ENCODE measurements at places on chromosomes 4 and X.

GRCh38 chr4:15188605-15189539, 186.6 kb downstream of the CPEB2 start:
- DNase-seq = no peak

- DNase-seq = no peak
Measured at GRCh38 chr4:77418333-77418732, 187.3 kb upstream of the CXCL13 start.

DNA sequence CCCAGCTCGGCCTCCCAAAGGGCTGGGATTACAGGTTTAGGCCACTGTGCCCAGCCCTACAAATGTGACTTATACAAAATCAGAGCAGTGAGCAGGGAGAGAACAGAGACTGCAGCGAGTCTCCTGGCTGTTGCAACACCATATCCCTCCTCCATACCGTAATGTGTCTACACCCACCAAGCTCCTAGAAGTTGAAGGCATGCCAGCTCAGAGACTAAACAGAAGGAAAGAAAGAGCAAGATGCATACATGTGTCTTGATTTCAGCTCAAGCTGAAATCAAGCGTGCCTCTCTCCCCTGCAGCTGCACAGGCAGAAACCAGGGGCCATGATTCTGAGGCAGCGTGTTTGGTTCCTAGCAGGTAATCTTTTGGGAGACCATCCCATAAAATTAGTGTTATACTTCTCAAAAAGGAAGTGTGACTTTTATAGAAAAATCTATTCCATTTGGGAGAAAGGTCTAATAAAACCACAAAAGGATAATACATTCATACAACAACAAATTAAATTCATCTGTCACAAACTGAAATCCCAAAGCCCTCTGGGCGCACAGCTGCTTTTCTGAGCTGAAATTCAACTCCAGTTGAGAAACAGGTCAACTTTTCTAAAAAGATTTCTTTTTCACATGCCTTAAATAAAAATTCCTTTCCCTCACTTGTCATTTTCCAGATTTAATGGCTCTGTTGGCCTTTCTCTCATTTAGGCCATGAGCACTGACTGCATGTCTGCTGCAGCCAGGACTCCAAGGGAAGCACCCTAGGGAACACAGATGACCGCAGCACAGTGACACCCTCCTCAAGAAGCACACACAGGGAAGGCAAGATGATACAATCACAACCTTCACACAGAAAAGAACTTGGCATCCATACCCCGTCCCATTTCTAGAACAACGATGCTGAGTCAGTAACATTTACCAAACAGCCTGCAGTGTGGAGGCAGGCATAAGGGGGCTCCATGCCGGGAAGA, 34.4 kb downstream of the AFAP1 start:
- DNase-seq = peak; percentile 21

- no peak for DNase-seq
Measured at GRCh38 chrX:68375803-68376202, 57.5 kb downstream of the OPHN1 start.

DNA sequence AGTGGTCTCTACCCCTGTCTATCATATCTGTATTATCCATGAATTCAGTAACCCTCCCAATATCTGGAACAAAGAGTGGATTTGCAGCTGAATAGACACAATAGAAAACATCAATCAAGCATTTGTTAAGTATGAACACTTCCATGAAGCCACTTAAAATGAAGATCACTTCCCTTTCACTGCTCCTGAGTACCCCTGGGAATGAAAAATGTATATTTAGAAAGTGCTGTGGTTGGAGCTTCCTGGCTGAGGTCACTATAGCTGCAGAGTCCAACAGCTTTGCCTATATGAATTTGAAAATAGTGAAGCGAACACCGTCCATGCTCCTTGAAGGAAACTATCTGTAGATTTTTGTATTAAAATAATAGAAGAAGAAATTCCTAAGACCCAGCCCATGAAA, 227.0 kb downstream of the DTHD1 start:
- no peak for DNase-seq

- no peak for DNase-seq
Measured at GRCh38 chrX:130714665-130715064, 188.3 kb downstream of the ENOX2 start.

DNA sequence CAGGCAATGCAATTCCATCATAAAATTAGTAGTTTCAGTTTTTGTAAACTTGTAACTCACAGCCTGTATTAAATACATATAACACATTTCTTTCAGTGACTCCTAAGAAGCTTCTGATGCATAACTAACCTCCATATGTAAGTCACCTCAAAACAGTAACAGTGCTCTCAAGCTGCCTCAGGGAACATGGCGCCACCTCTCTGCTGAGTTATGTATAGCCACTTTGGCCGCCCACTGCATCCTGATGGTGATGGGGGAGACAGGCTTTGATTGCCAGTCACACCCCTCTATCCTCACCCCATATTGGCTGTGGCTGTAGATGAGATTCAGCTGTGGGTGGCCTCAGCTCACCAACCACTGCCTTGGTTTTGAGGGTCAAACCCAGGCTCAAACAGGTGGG, 54.3 kb downstream of the LRBA start:
- no peak for DNase-seq

- DNase-seq = no peak
Measured at GRCh38 chrX:108304210-108304609, 134.0 kb downstream of the COL4A6 start.

- DNase-seq = no peak
Measured at GRCh38 chr4:183408796-183409195, 35.6 kb upstream of the CDKN2AIP start.

- no peak for DNase-seq
Measured at GRCh38 chrX:113906168-113906567, 677.7 kb upstream of the HTR2C start.

GRCh38 chr4:124931050-124931449, 218.5 kb upstream of the ANKRD50 start:
- no peak for DNase-seq

DNA sequence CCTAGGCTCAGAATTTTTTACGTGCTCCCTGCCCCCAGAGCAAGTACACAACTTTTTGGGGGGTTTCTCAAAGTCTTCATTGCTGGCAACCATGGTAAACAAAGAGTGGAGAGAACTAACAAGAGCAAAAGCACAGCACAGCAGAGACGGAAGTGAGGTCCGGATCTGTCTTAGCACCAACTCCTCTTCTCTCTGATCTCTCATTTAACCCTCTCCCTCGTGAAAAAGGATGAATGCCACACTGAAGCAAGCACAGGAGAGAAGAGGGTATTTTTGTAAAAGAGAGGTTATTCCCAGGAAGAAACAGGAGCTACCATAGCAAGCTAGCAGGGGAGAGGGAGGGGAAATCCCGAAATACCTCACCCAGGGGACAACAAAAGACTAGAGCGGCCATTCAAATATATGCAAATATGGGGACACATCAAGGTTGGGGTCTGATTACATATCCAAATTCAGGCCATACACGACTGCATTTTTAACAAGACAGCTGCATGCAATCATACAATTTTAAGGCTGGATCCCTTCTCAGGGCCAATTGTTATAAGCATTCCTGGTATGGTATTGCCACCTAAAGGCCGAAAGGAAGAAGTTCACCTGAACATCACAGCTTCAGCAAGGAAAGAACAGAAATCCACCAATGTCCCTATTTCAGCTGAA, 46.6 kb downstream of the CD40LG start:
- peak; percentile 19 for DNase-seq

GRCh38 chr4:144461906-144462305, 184.1 kb upstream of the HHIP start:
- DNase-seq = no peak

DNA sequence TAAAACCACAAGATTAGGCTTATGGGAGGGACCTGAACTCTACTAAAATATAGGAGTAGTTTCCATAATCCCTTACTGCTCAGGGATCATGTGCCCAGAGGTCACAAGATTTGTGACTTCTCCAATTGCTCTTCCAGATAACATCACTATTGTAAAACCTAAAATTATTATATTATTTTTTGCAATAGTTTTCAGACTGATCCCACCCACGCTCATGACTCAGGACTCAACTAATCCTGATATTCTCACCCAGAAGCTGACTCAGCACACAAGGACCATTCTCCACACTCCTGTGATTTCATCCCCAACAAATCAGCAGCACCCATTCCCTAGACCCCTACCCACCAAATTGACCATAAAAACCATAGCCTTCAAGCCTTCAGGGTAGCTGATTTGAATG, 24.0 kb upstream of the RPL34 start:
- no peak for DNase-seq

DNA sequence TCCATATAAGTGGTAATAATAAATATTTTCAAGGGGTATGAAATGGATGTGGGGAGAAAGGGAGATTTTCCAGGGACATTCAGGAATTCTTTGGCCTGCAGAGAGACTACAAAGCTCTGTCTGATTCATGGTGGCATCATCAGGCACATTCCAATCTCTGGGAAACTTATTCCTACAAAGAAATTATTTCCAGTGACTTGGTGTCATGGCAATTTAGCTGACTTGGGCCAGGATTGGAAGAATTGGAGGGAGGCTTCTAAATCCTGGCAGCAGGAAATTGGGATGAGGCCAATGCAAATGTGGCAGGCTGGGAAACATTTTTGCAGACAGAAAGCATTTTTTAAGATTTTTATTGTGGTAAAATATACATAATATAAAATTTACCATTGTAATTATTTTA, 204.6 kb downstream of the RTL9 start:
- no peak for DNase-seq

DNA sequence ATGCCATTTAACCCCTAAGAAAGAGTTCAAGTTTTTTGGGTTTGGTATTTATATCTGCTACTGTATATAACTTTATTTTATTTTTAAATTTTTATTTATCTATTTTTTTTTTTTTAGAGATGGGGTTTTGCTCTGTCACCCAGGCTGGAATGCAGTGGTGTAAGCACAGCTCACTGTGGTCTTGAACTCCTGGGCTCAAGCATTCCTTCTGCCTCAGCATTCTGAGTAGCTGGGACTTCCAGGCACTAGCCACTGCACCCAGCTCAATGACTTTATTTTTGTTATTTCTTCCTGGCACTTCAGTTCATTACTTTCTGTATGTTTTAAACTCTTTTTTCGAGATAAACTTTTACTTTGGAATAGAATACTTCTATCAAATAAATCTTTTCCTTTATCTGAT, 42.4 kb upstream of the PGAM4 start:
- no peak for DNase-seq

- DNase-seq = no peak
Measured at GRCh38 chrX:153731845-153732215, 7.2 kb downstream of the ABCD1 start.

- DNase-seq = peak; percentile 87
Measured at GRCh38 chr4:86359944-86360478, at the start of gene MAPK10. TSS of gene MAPK10 (minus strand) at chr4:86360053.

- no peak for DNase-seq
Measured at GRCh38 chr4:182968917-182969650, 51.9 kb upstream of the DCTD start.

- no peak for DNase-seq
Measured at GRCh38 chrX:101408532-101408841, 465 bp downstream of the HNRNPH2 start.

DNA sequence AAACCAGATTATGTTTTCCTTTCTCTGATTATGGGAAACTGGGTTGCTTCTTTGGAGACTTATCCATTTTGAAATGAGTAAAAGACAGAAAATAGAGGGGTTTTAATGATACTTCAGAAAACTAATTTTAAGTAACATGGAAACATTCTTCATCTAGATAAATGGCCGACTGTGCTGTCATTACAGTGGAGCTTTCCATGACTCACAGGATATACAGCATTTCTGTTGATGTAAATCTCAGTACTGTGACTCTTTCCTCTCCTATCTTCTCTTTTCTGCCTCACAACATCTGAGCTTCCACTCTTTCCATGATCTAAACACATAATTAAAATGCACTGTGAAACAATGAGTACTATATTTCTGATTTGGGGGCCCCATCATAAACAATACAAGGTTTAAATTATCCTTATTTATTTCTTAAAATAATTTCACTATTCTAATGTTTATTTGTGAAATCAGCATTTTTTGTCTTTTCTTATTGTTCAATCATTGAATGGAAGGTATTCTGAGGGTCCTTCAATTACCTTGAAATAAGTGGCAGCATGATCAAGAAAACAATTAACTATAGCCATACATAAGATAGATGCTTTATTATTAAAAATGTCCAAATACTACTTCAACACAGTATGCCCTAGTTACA, 19.3 kb downstream of the SEC24D start:
- DNase-seq = no peak

DNA sequence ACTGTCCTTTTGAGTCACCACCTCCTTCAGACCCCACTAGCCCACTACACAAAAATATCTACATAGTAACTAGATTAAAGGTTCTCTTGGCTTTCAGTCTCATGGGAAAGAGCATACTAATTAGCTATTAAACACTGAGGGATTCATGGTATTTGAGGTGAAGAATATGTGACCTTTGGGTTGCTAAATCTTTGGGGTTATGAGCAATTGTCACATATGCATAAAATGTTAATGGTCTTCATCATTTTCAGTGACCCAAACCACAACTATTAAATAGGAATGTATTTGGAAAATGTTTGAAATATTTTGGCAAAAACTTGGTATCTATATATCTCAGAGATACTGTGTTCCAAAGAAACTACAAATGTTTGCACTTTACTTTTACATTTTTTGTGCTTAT, 365.1 kb downstream of the MAGEB5 start:
- no peak for DNase-seq

- DNase-seq = no peak
Measured at GRCh38 chr4:148443512-148444295, 1.5 kb upstream of the NR3C2 start.

GRCh38 chr4:13496605-13497004, 12.5 kb upstream of the RAB28 start:
- DNase-seq = no peak

GRCh38 chr4:81786063-81786763, 314.5 kb upstream of the RASGEF1B start:
- no peak for DNase-seq

GRCh38 chr4:40573593-40574311, 55.9 kb downstream of the RBM47 start:
- no peak for DNase-seq

DNA sequence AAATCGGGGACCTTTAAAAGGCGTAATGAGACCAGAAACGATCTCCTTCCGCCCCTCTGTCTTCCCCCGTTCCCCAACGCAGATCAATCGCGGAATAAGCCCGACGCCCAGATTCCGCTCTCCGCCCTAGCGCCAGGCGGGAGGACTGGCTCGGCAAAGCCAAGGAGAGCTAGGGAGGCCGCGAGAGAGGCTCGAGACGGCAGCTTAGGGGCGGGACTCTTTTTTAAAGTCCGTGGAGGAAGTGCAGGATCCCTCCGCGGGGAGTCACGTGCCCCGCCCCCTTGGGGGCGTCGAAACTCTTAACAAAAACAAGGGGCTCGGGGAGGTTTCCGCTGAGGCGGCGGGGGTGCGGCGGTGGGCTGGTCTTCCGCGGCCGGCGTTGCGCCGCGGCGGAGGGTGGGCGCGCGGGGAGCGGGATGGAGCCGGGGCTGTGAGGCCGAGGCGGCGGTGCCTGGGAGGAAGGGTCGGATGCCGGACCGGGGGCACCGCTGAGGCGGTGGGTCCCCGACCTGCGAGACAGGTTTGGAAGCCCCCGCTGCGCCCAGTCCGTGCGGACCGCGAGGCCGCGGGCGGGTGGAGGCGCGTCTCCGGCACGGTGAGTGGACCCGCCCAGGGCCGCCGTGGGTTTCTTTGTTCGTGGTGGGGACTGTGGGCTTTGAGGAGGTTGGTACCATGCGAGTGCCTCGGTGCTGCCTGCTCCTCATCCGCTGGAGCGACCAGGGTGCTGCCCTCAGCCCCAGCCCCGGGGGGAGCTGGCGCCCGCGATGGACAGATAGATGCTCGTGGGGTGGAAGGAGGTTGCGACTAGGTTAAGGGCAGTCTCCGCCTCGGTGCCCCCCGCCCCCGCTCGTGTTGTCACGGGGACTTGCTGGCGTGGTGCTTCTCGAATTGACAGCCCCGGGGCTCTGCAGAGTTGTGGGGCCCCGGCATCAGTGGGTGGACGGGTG, at the start of gene CCNG2:
Gene CCNG2, plus strand, starts transcription at position 296 of the 947 bp plus-strand sequence. CDS start 1,326 bp downstream, outside the sequence.
- DNase-seq = peak; percentile 88

GRCh38 chrX:70001269-70001668, 48.5 kb downstream of the AWAT2 start:
- DNase-seq = no peak
